ENCODE measurements at places on chromosomes 13 and 19.
A peak's percentile ranks its signal among the peaks of the same experiment; 100 is the strongest.

GRCh38 chr19:6213696-6214641 lies 65.8 kb downstream of the MLLT1 start:
- DNase-seq, result no peak

GRCh38 chr13:86052141-86052540 lies 252.9 kb upstream of the SLITRK6 start:
- no peak for DNase-seq

GRCh38 chr13:42740753-42741152 lies 40.6 kb upstream of the FAM216B start:
- peak; percentile 7 for DNase-seq

DNA sequence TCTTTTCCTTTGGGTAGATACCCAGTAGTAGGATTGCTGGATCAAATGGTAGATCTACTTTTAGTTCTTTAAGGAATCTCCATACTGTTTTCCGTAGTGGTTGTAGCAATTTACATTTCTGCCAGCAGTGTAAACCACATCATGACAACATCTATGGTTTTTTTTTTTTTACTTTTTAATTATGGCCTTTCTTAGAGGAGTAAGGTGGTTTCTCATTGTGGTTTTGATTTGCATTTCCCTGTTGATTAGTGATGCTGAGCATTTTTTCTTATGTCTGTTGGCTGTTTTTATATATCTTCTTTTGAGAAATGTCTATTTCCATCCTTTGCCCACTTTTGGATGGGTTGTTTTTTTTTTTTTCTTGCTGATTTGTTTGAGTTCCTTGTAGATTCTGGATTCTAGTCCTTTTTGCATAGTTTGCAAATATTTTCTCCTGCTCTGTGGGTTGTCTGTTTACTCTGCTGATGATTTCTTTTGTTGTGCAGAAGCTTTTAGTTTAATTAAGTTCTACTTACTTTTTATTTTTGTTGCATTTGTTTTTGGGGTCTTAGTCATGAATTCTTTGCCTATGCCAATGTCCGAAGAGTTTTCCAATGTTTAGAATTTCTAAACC lies 38.8 kb downstream of the TDRD3 start:
- DNase-seq, result no peak

DNA sequence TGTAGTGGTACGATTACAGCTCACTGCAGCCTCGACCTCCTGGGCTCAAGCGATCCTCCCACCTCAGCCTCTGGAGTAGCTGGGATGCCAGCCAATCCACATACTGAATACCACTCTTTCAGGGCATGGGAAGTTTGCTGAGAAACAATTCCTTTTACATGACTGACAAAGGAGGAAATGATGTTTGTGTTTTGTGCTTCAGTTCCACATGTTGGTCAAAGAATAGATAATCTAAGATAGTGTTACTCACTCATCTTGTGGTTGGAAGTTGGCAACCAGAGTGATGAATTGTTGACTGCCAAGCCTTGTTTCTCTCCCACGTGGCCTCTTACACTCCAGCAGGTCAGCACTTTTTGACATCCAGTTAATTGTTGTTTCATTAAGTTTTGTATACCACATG lies 7.6 kb downstream of the MBD3L2B start:
- no peak for DNase-seq
